ENCODE measurements at places on chromosomes 6 and 20.

DNA sequence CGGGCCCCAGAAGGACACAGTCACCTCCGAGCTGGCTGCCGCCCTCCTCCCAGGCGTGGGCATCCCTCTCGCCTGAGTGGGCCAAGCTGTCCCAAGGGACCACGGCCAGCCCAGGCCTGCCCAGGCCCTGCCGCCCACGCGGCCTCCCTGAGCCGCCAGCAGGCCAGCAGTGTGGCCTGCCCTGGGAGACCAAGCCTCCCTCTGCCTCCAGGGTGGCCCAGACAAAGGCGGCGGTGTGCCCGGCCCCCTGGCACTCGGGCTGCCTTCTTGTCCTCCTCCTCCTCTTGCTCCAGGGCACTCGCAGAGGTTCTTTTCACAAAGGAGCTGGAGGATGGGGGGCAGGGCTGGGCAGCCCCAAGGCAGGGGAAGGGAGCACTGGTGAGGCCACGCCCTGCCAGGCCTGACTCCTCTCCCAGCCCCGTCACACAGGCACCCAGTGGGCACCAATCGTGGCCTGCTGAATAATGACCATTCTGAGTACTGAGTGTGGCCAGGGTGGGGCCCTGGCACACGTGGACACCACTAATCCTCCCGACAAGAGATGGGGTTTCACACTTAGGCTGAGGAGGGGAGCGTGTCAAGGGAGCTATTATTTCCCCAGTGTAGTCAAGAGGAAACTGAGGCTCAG lies 25.3 kb downstream of the NOL4L start:
- DNase-seq = no peak

DNA sequence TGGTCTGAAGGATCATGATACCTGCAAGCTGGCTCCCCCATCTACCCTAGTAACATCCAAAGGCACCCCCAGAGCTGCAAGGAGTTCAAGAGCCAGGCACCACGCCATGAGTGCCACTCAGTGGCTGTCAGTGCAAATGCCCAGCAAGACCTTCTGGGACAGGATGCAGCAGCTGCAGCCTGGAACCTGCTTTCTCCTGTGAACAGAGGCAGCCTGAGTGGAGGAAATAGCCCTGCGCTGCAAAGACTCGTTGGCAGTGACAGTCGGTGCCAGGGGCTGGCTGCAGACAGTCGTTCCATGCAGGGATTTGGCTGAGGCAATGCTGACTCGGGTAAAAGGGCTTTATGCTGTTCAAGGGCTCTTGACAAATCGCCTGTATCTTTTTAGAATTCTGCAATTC lies 15.7 kb upstream of the SSTR4 start:
- no peak for DNase-seq

GRCh38 chr20:41380551-41381193 lies 14.1 kb upstream of the EMILIN3 start:
- DNase-seq = no peak

GRCh38 chr6:13455552-13455966 lies 31.8 kb downstream of the GFOD1 start:
- DNase-seq = peak; percentile 23

- DNase-seq = no peak
Measured at GRCh38 chr6:108568551-108569305, 8.0 kb downstream of the FOXO3 start.

- DNase-seq = no peak
Measured at GRCh38 chr6:20873425-20874190, 339.4 kb downstream of the CDKAL1 start.

DNA sequence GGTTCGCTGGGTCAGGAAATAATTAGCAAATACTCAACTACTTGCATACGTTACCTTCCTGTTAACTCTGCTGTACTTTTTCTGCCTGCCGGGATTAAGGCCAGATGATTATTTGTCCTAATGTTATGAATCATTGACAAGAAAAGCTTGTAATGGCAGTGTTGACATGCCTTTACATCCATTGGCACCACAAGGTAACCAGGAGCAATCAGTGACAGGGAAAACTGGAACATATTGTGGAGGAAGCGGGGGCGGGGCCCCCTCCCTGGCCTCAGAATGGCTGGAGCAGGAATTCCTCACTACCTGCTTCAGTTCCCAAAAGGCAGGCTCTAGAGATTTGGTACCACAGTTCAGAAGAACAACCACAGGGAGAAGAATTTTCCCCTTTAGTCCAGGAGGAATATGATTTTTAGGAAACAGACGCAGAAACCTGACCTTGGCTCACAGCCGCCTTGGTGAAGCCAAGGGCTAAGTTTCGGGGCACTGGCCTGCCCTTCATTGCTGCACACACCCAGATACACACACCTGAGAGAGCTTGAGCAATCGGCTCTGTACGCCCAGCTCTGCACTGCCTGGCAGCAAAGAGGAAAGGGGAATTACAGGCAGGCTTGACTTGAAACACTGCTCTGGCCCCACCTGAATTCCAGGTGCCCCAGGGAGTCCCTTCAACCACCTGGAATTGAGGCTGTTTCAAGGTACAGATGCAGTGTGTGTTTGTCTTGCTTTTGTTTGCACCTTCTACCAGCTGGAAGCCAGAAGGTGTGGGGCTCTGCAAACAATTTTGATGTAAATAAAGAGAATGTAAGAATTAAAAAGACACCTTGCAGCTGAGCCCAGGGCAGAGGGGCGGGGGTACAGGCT lies 89.8 kb downstream of the MYB start:
- no peak for DNase-seq

DNA sequence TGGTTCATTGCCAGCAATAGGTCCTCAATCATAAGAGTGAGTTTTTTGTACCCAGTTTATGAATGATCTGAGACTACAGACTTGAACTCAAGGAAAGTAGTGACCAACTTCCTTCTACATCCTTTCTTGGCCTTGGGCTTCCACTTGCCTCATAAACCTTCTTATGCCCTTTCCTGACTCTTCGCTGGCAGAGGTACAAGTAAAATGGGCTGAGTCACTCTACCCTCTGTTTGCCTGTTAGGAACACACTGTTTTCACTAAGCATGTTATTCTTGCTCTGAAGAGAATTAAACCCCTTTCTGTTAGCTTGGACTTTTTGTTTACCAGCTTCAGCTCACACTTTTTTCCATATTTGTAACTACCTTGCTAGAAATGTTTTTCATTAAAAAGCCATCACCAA lies 74.4 kb downstream of the PKHD1 start:
- no peak for DNase-seq

DNA sequence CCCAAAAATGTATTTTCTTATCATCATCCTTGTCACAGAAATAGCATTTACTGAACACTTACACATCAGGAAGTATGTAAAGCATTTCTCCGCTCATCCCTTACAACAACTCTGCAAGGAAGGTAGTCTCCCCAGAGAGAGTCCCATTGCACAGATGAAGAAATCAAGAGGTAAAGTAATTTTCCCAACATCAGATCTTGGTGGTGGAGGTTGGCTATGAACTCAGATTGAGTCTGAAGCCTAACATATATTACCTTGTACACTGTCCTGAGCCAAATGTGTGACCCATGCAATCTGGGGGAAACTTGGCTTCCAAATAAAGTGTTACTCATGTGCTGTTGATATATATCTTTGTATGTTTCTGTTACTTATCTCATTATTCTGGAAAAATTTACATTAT lies 31.4 kb downstream of the MAN1A1 start:
- no peak for DNase-seq

GRCh38 chr6:71768356-71768755 lies 118.0 kb upstream of the RIMS1 start:
- DNase-seq = no peak

DNA sequence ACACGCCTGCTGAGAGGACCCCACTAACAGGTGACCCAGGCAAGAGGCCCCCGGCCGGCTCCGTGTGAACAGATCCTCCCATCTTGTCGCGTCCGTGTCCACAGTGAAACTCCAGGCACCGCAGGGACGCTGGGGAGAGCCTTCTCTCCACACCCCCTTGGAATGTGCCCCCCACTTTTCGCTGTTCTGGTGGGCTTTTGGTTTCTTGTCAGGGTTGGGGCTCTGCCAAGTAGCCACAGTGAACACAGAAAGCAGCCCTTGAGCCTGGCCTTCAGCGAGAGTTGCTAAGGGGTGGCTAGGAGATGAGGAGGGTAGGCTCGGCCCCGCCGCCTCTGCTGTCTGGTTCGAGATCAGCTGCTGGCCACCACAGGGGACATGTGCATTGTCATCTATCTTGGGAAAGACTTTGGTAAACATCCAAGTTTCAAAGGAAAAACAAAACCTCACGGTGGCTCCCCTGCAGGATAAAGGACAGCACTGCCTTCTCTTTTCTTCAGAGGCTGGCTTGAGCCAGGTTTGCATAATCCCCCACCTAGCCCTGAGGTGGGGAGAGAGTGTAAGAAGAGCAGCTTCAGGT lies 22.7 kb downstream of the SYNDIG1 start:
- no peak for DNase-seq

DNA sequence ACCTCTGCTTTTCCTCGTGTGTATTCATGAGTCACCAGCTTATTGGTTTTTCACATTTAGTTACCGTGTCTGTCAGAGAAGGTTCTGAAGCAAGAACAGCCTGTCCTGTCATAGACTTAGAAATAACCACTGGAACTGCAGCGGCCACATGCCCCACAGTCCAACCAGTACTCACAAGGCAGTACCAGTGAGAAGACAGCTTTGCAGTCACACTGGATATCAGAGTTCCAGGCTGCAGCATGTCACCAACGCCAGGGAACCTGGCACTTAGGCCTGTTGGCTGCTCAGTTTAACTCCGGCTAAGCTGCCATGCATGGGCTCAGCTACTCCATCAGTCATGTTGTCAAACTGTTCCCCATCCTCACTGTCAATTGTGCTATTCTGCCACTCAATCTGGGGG lies 40.1 kb downstream of the ADNP start:
- DNase-seq = no peak

- DNase-seq = no peak
Measured at GRCh38 chr6:111534231-111534751, 51.3 kb upstream of the REV3L start.

- no peak for DNase-seq
Measured at GRCh38 chr6:122376246-122376645, 23.2 kb upstream of the HSF2 start.

- DNase-seq = no peak
Measured at GRCh38 chr20:10939331-10939941, 265.6 kb upstream of the JAG1 start.

GRCh38 chr20:32438331-32438858 lies 80.3 kb downstream of the ASXL1 start:
- DNase-seq = no peak

- DNase-seq = no peak
Measured at GRCh38 chr6:168407842-168408241, 33.1 kb upstream of the SMOC2 start.

- DNase-seq = no peak
Measured at GRCh38 chr20:48275286-48276020, 490.2 kb upstream of the SULF2 start.

GRCh38 chr6:47822856-47823554 lies 41.2 kb downstream of the OPN5 start:
- no peak for DNase-seq

DNA sequence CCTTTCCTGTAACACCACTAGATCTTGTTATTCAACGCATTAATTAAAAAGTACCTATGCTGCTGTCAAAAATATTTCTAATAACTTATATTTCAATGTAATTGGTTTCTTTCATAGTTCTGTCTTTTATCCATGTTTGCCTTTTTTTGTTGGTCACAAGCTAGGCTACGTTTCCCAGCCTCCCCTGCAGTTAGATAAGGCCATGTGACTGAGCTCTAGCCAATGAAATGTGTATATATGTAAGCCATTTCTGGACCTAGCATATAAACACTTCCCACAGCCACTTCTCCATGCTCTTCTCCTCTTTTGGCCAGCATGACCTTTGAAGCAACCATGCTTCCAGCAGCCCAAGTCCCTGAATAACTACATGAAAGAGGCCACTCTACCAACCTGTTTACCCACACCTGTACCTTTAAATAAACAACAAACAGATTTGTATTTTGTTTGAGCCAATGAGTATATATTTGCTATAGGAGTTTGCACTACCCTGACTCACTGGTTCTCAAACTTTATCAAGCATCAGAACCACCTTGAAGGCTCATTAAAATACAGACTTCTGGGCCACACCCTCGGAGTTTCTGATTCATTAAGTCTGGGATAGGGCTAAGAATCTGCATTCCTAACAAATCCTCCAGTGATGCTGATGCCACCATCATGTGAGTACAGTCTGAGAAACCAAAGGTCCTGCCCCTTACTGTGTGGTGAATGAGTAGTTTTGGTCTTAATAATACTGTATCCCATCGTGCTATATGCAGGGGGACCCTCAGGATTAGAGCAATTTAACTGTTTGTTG lies 45.6 kb upstream of the BEND6 start:
- no peak for DNase-seq

DNA sequence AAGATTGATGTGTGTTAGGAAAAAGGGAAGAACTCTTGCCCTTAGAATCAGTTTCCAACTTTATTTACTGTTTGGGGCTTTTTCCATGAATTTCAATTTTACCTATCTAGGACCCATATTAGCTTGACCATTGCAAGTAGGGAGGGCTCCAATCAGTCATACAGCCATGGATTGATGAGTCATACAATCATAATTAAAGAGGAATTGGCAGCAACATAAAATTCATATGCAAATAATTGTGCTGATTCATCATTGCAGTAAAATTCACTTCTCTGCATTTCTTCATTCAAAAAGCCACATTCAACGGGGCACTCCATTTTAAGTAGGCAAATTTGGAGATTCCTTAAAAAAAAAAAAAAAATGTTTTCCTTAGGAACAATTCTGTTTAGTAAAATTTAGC lies 1016.4 kb downstream of the KIF16B start:
- DNase-seq = no peak

DNA sequence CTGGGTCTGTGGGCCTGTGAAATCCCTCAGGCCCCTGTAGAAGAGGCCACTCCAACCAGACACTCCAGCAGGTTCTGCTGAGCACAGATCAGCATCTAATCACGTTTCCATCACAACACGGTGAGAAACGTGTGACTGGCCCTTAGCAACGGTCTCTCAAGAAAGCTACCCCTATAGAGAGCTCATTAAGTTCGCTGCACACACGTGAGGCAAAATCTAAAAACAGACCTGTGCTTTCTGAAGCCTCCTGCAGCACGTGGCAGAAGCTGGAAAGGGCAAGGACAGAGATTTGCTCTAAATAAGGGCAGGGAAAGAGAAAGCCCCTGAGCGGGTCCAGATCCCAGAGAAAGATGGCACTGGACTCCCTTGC lies 56.5 kb downstream of the GPR6 start:
- no peak for DNase-seq

DNA sequence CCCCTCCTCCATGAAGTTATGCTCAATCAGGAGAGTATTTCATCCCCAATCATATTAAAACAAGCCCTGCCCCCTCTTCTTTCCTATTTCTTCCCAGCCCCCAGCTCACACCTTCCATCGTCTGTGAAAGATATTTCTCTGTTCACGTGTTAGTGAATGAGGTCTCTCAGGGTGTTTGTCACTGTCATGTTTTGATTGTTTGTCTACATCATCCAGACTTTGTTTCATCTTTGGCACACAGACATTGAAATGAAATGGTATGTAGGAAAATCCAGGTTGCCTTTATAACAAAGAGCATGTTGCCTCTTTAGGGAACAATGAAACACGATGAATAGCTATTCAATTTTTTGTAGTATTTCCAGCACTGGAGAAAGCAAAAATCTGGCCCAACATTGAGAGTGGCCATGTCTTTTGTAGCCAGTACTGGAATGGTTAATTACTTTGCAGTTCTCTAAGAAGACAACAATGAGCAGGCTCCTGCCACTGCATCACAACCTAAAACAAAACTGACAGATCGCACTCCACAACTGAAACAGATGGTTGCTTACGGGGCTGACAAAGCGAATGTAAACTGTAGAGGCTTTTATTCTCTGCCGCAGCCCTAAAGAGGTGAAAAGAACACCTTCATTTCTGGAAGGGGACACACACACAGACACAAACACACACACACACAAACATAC lies 543.6 kb upstream of the CITED2 start:
- DNase-seq = no peak

GRCh38 chr6:158649289-158650143 lies at the start of gene SYTL3:
SYTL3 (plus strand) TSS chr6:158650054; CDS start chr6:158663269, 13,215 bp downstream.
- DNase-seq = peak; percentile 84
